ENCODE measurements at places on chromosomes 3 and 15.

- no peak for DNase-seq
These were observed 202.1 kb downstream of the GREM1 start for GRCh38 chr15:32919749-32920414.

DNA sequence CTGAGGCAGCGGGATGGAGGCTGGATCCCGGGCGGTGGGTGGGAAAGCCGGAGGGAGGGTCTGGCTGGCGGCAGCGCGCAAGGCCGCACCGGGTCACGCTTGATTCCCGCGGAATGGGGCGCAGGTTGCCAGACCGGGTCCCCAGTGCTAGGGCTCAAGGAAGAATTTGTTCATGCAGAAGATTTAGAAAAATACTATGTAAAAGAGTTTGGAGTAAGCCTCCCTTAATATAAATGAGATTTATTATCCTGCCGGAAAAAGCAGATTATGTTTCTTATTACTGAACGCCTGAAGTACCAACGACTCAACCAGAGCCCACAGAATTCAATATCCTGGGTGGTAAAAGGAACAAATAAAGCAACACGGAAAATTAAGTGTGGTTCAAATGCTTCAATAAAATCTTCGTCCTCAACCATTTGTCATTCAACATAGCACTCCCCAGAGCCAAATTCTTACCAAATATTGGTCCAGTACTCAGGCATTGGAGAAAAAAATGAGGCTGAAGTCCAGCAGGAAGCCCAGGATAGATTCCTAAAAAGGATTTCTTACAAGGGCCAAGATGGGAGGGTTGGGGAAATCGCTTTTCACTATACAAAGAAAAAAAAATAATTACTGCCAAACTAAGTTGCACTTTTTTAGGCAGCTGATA is 1.2 kb upstream of the ZBTB20 start:
- no peak for DNase-seq

- DNase-seq = no peak
These were observed 81.8 kb upstream of the THBS1 start for GRCh38 chr15:39499042-39499441.

DNA sequence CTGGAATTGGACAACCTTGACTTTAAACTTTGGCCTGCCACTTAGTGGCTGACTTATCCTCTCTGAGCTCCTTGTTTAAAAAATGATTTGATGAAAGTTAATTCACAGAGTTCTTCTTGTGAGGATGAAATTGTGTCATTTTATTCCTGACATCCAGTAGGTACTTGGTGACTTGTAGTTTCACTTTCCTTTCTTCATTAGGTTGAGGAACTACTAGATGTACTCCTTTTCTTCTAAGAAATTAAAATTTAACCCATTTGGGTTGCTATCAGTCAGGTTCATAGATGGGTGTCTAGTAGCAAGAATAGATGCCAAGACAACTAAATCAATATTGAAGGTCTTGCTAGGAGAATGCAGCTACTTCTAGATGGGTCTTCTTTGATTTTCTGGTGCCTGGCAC is 5.2 kb downstream of the NR1D2 start:
- DNase-seq = no peak

- no peak for DNase-seq
These were observed 100.9 kb upstream of the TLE3 start for GRCh38 chr15:70198441-70199123.

GRCh38 chr3:128351546-128351945 is 115.1 kb downstream of the DNAJB8 start:
- no peak for DNase-seq

GRCh38 chr3:184441202-184441900 is 61.5 kb downstream of the CHRD start:
- no peak for DNase-seq

DNA sequence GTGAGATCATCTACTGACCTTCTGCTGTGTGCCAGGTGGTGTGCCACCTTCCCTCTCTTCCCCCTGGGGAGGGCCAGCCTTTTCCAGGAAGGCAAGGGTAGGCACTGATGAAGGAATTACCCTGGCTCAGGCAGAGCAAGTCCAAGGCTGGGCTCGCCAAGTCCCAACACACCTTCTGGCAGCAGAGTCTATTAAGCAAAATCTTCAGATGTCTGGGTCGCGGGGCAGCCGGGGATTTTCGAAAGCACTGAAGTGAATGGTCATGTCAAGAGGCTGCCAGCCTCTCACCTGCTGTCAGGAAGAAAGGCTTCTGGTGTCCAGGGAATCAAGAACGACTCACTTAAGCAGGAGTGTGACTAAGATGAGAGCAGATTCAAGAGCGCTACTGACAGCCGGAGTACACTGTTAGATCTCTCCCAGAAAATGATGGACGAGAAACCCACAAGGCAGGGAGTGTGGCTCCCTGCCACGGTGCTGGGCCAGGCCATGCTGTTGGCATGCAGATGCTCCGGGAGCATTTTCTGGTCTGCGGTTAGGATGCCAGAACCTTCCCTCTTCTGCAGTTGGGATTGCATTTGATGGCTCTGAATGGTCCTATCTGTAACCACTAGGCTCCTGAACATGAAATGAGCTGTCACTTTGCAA is 479.8 kb downstream of the SHQ1 start:
- no peak for DNase-seq

DNA sequence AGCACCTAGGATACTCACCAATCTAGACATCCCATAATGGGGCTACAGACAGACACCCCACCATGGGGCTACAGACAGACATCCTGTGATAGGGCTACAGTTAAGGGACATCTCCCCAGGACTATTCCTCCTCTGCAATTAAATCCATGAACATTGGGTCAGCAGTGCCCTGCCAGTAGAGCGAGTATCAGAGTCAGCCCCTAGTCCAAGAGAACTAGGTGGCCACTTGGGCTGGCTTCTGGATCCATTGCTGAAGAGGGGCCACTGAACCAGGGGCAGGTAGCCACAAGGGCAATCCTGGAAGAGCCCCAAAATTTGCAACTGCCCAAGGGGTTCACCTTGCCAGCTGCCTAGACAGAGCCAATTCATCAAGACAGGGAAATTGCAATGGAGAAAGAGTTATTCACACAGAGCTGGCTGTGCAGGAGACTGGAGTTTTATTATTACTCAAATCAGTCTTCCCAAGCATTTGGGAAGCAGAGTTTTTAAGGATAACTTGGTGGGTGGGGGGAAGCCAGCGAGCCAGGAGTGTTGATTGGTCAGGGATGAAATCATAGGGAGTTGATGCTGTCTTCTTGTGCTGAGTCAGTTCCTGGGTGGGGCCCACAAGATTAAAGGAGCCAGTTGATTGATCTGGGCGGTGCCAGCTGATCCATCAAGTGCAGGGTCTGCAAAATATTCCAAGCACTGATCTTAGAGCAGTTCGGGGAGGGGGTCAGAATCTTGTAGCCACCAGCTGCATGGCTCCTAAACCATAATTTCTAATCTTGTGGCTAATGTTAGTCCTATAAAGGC is 170.2 kb upstream of the SMAD3 start:
- no peak for DNase-seq

GRCh38 chr3:134525293-134525692 is 39.4 kb downstream of the CEP63 start:
- no peak for DNase-seq

DNA sequence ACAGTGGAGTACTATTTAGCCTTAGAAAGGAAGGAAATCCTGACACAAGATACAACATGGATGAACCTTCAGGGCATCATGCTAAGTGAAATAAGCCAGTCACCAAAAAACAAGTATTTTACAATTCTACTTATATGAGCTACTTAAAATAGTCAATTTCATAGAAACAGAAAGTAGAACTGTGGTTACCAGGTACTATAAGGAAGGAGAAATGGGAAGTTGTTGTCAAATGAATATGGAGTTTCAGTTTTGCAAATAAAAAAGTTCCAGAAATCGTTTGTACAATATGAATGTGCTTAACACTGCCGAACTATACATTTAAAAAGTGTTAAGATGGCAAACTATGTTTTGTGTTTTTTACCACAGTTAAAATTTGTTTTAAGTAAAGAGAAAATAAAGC is 26.8 kb downstream of the TRANK1 start:
- DNase-seq = no peak

GRCh38 chr3:155131104-155131503 is 51.0 kb downstream of the MME start:
- no peak for DNase-seq

DNA sequence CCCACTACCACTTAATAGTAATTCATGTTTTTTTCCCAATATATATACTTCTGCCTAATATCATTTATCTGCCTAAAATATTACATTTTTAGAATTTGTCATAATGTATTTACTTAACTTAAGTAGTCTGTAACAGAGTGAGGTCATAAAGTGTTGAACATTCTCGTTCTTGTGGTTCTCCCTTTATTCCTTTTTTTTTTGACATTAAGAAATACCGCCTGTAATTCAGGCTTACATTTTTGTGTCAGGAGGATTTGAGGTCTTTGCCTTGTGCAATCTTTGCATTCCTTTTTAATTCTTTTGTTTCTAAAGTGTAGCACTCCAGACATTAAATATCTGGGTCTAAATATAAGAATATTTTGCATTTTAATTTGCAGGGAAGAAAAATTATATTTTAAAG is 315.4 kb downstream of the PTPRG start:
- no peak for DNase-seq

- DNase-seq = no peak
These were observed 23.6 kb upstream of the C3orf62 start for GRCh38 chr3:49300595-49300994.

DNA sequence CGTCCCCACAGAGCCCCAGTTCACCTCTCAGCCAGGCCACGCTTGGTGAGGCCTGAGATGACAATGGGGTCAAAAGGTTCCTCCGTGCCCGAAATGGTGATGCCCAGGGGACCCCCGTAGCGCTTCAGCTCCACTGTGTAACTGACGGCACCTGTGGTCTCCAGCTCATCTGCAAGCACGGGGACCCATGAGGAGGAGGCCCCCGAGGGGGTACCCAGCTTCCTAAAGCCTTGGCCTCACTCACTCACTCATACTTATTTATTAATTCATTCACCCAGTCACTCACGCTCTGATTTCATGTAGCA is 30.4 kb downstream of the GRIP2 start:
- DNase-seq = no peak

- DNase-seq = no peak
These were observed 21.7 kb downstream of the RPLP1 start for GRCh38 chr15:69474291-69474690.

- no peak for DNase-seq
These were observed 35.1 kb downstream of the CCK start for GRCh38 chr3:42230860-42231259.

DNA sequence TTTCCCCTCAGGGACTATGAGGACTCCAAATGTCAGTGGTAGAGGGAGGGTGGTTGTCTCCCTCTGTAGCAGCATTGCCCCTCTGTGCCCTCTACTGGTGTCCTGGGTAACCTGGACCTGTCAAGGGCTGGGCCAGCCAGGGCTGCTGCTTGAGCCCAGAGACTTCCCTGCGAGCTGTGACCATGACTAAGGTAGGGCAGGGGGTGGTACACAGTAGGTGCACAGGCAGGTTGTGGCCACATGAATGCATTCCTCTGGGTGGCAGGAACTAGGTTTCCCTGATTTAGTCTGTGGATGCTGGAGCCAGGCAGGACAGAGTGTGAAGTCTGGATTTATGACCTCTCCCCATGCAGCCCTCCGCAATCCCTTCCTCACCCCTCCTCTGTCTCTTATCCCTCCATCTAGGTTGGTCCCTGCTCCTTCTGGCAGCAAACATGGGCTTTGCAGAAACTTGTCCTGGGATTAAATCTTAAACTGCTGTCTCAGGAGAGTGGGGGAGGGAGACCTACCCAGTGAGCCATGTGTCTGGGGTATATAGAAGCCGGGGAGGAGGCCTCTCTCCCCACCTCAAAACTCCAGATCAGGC is 8.7 kb upstream of the SEMA3F start:
- DNase-seq = no peak

DNA sequence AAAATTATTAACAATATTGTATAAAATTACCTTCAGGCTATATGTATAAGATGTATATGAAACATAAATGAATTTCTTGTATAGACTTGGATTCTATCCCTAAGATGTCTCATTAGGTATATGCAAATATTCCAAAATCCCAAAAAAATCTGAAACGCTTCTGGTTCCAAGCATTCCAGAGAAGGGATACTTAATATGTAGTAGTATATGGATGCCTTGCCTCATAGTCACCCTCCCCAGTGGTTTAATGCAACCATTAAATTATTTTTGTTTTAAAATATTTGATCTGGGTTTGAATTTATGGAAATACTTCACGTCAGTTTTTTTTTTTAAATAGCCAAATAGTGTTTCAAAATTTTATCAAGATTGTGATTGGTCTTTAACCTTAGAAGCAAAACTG is 27.2 kb downstream of the PLCL2 start:
- no peak for DNase-seq

GRCh38 chr3:16995601-16996000 is 110.8 kb downstream of the PLCL2 start:
- no peak for DNase-seq

- no peak for DNase-seq
These were observed 44.5 kb downstream of the OXNAD1 start for GRCh38 chr3:16309558-16309957.

DNA sequence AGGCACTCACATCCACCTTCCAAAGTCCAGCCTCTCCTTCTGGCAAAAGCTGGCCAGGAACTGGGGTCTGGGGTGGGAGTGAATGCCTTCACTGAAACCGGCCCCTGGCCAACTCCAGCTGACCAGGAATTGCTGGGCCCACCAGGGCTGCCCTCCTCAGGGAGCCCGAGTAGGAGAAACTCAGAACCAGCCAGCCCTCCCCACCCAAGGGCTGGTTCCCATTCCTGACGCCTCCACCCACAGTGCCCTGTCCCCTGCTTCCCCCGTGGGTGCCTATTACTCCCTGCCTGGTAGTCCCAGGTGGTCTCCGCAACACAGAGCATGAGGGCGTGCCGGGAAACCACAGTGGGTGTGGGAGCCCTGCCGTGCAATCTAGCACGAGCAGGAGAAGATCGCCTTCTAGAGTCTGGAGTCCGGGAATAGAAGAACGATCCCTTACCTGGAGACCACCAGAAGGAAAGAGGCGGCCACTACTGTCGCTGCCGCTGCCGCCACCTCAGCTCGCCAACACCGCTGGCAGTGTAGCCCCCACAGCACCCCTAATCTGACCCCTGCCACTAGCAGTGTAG is 178.8 kb downstream of the POTEB3 start:
- DNase-seq = no peak

DNA sequence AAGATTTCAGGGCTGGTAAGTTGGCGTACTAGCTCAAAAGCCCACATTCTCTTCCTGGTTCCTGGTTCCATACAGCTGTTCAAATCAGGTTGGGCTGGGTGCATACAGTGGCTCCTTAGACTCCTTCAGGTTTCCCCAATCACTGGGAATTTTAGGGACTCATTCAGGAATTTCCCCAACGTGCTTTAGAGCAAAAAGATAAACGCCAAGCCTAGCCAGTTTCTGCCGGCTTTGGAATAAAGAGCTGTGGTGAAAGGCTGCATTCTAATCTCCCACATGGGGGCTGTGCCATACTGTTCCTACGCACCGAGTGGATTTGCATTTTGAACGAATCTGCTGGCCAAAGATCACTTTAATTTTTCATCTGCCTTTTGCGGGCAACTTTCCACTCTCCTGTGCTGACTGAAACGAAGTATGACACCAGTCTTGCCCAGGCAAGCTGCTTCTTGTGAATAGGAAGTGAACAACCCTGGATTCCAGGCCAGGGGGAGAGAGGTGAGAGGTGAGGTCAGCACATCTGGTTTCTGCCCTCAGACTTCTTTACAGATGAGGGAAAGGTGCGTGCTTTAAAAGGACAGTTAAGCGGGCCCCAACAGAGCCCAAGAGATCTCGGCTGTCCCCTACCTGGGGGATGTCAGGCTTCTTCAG is 184.2 kb upstream of the PDZRN3 start:
- no peak for DNase-seq

GRCh38 chr15:83764201-83764838 is 110.4 kb downstream of the ADAMTSL3 start:
- no peak for DNase-seq

Measured in stimulated activated CD4-positive, alpha-beta T cell treated with anti-CD3 and anti-CD28 coated beads, Interleukin-15, amount 100 ng/mL, for 1 hour (primary cell).